ENCODE measurements at places on chromosomes 13 and 19.

GRCh38 chr19:33235269-33235995 is 9.8 kb upstream of the SLC7A10 start:
- DNase-seq: peak; percentile 63

DNA sequence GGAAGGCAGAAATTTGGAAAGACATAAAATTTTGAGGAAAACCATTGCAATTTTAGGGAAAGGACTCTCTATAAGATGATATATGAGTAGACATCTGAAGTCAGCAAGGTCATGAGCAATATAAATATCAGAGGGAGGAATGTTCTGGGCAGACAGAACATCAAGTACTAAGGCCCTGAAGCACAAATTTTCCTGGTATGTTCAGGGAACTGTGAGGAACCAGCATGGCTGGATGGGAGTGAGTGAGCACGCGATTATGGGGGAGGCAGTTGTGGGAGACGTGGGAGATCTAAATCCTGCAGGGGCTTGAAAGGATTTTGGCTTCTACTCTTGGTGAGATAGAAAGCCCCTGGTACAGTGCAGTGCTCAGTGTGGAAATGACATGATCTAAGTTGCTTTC is 112.0 kb downstream of the TBC1D4 start:
- no peak for DNase-seq

- DNase-seq: no peak
Observed at GRCh38 chr19:50994129-50994528, 7.3 kb downstream of the KLK8 start.

GRCh38 chr13:43347877-43348276 is 324.5 kb downstream of the DNAJC15 start:
- DNase-seq: no peak

DNA sequence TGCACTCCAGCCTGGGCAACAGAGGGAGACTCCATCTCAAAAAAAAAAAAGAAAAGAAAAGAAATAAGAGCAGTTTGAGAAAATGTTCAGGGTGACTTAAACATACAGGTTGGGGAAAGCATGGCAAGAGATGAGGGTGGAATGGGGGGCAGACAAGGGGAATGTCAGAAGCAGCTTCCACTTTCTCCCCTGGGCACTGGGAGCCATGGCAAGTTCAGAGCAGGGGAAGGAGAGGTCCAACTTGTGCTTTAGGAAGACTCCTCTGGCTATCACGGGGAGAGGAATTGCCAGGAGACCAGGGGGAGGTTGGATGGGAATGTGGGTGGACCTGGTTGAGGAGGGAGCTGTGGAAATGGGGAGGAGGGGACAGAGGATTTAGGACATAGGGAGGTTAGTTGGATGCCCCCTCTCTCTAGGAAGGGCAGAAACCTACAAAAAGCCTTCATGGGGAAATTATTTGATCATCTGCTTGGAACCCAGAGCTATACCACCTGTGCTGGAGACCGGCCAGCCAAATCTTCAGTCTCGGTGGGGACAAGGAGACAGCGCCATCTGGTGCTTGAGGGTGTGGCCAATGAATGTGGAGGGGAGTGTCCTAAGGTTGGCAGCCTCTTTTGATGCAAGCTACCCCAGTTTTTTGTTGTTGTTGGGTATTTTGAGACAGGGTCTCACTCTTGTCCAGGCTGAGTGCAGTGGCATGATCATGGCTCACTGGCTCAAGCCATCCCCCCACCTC is 7.3 kb upstream of the STRN4 start:
- peak; percentile 67 for DNase-seq

GRCh38 chr19:58336820-58337219 is 10.0 kb downstream of the ZSCAN22 start:
- no peak for DNase-seq

GRCh38 chr13:31978021-31978420 is 53.6 kb upstream of the FRY start:
- no peak for DNase-seq

GRCh38 chr19:50269653-50270052 is 59.5 kb downstream of the KCNC3 start:
- no peak for DNase-seq

DNA sequence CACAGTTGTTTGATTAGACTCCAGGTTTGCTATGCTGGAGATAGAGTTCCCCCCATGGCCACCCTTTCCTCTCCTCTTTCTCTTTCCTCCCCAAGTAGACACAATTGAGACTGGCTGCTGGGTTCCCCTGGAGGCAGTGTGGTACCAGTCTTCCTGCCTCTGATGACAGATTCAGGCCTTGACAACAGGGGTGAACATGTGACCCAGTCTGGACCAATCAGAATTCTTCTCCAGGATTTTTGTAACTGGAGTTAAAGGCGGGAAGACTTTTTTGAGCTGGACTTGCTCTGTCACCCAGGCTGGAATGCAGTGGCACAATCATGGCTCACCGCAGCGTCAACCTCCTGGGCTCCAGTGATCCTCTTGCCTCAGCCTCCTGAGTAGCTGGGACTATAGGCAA is 48.7 kb downstream of the CCNE1 start:
- DNase-seq: no peak

DNA sequence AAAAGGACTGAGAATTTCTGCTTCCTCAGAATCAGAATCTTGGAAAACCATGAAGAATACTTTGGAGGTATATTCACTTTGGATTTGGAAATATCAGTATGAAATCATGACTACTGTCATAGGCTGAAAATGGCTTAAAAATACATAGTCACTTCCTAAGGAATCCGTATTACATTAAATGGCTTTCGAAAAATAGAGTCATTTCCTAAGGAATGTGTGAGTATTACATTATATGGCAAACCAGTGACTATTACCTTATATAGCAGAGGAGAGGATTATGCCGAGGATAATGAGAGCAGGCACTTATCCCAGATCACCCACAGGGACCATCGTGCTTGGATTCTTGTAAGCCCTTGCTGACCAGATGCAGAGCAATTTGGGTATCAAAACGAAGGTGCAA is 1471.8 kb downstream of the EFNB2 start:
- DNase-seq: no peak

GRCh38 chr13:91739751-91740150 is 341.3 kb downstream of the GPC5 start:
- no peak for DNase-seq

DNA sequence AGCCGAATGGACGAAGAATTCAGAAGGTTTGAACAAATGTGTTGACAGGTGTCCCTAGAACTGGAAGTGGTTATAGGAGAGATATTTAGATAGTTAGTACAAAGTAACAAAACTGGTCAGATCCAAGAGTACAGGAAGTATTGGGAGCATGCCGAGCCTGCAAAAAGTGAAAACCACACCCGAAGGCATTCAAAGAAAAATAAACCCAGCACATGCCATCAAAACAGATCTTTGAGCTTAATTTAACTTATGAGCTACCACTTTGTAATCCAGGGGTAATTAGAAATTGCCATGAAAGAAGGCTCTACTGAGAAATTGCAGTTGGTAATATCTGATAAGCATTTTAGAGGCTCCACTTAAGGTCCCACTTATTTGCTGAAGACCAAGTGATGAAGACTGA is 214.2 kb downstream of the DNAJC15 start:
- no peak for DNase-seq

DNA sequence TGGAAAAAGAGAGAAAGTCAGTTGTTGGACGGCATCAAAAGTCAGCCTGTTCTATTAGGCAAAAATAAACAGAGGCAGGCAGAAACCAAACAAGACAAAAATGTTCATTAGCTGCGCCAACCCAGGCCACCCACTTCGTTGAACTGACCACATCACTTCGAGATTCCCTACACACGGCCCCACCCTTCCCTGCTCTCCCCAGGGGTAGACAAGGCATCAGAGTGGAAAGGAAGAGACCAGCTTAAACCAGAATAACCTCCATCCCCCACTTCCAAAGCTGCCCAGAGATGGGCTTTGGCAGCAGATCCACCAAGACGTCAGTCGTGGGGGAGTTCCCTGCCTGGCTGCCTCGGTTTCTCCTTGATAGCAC is 204.6 kb upstream of the TSHZ3 start:
- no peak for DNase-seq

DNA sequence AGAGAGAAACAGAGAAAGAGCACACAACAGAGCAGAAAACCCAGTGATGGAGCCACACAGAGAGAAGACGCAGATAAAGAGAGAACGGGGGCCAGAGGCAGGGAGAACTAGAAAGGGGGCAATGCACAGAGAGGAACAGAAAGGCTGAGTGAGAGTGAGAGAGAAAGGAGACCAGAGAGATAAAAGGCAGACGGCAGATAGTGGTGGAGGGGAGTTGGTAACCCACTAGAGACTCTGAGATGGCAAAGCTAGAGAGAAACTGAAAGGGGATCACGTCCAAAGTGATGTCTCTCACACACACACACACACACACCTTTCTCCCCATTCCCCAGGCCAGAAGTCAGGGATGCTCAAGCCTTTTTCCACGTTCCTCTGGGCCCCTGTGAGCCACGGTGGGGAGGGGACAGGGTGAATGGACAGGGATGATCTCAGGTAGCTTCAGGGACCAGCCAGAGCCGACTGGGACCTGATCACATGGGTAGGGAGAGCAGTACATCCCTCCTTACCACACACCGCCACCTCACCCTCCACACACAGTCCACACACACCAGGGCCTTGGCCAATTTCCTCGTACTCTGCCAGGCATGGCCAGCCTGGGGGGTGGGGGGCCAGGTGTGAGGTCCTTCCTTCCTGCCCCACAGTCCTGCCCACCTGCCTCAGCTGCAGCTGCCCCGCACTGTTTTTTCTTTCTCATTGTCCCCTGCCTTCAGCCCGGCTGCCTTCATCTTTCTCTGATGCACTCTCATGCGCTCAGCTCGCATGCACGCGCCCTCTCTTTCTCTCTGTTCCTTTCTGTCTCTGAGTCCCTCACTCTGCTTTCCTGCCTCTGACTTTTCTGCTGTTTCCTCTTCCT is 22.5 kb upstream of the POU2F2 start:
- DNase-seq: no peak

GRCh38 chr13:28204690-28205443 is 66.5 kb downstream of the PAN3 start:
- peak; percentile 57 for DNase-seq

GRCh38 chr19:32642771-32643170 is 32.2 kb downstream of the ANKRD27 start:
- peak; percentile 77 for DNase-seq

GRCh38 chr13:69737129-69737935 is 370.3 kb upstream of the ATXN8OS start:
- DNase-seq: no peak

GRCh38 chr19:19078801-19079200 is 15.0 kb downstream of the SLC25A42 start:
- DNase-seq: no peak

GRCh38 chr19:39524495-39524894 is 8.2 kb downstream of the EID2B start:
- DNase-seq: no peak
